Testis (tissue), 5 donors: ENCODE measurements at places on chromosomes 1 and 21. TPM values are rescaled to one million over a fixed set of nuclear protein-coding genes. Genes with fewer than 3 reads are reported as not detected.

The PLD5 gene
- 0.63 TPM for total RNA-seq

The ERICH3 gene
- total RNA-seq = 19.5 TPM

The ARHGEF10L gene
- 20.3 TPM for total RNA-seq

The SLC25A34 gene
- total RNA-seq = 2.5 TPM

The TNFSF4 gene
- total RNA-seq = 11.5 TPM

The INTS7 gene
- 35.6 TPM for total RNA-seq

The TOR1AIP1 gene
- total RNA-seq = 63.7 TPM

The PWP2 gene
- 23.7 TPM for total RNA-seq

The HHAT gene
- total RNA-seq = 23.8 TPM

The CYP4A11 gene
- total RNA-seq = 0.16 TPM

The CHI3L1 gene
- total RNA-seq = 6.6 TPM

The CYYR1 gene
- 4.4 TPM for total RNA-seq

The GBP6 gene
- total RNA-seq = 0.24 TPM

The PPIAL4G gene
- total RNA-seq = 0.12 TPM

The CFHR1 gene
- not detected for total RNA-seq

The VASH2 gene
- 9.5 TPM for total RNA-seq

The CD1E gene
- total RNA-seq = 0.16 TPM

The AGT gene
- 4.6 TPM for total RNA-seq

The P3H1 gene
- total RNA-seq = 73.8 TPM

The RIIAD1 gene
- 30.2 TPM for total RNA-seq

The KPRP gene
- total RNA-seq = not detected

The TMEM240 gene
- 3.6 TPM for total RNA-seq

The AMY1A gene
- not detected for total RNA-seq

The C4BPA gene
- 0.43 TPM for total RNA-seq

The CPLANE2 gene
- total RNA-seq = 11.1 TPM

The KLHDC9 gene
- 57.2 TPM for total RNA-seq

The CCSAP gene
- 4.1 TPM for total RNA-seq

The SELL gene
- 0.87 TPM for total RNA-seq

The LCE2A gene
- total RNA-seq = not detected

The IL19 gene
- not detected for total RNA-seq

The NES gene
- total RNA-seq = 27.7 TPM

The ETV3L gene
- total RNA-seq = 0.16 TPM
